Progenitor cell of endocrine pancreas (in vitro differentiated cells): ENCODE measurements at places on chromosomes 2 and 18.

- no peak for DNase-seq
These were observed 10.1 kb downstream of the RPL31 start for GRCh38 chr2:101012054-101012705.

DNA sequence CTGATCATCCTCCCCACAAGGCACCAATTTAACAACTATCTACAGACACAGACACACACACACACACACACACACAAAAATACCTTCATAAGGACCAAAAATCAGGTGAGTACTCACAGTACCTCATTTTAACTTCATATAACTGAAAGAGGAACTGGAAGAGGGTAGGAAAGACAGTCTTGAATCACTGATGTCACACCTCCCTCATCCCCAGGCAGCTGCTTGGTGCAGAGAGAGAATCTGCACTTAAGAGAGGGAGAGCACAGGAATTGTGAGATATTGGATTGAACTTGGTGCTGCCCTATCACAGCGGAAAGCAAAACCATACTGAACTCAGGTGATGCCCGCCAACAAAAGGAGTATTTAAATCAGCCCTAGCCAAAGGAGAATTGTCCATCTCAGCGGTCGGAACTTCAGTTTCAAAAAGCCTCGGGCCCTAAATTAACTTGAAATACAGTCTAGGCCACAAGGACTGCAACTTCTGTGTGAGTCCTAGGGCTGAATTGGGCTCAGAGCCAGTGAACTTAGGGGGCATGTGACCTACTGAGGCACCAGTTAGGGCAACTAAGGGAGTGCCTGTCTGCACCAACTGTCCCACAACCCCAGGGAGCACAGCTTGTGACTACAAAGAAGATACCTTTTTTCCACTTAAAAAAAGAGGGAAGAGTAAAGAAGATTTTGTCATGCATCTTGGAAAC lies 211.1 kb downstream of the LRATD1 start:
- no peak for DNase-seq

DNA sequence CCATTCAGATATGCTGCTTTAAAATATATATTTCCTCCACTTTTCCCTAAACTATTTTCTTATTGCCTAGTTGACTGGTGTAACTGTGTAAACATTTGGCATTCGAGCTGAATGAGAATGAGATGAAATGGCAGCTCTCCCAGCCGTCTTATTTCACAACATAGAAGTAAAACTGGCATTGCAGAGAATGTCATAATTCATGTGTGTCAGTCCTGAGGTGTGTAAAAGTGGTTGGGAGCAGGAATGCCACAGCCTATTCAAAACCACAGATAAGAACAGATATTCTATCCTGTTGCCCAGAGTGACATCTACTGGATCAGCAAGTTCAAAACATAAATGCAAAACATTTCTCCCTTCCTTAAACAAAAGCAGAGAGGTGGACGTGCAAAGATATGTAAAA lies 565.5 kb upstream of the CHAC2 start:
- DNase-seq = no peak

- no peak for DNase-seq
These were observed 93.3 kb upstream of the PAPOLG start for GRCh38 chr2:60662781-60663180.

DNA sequence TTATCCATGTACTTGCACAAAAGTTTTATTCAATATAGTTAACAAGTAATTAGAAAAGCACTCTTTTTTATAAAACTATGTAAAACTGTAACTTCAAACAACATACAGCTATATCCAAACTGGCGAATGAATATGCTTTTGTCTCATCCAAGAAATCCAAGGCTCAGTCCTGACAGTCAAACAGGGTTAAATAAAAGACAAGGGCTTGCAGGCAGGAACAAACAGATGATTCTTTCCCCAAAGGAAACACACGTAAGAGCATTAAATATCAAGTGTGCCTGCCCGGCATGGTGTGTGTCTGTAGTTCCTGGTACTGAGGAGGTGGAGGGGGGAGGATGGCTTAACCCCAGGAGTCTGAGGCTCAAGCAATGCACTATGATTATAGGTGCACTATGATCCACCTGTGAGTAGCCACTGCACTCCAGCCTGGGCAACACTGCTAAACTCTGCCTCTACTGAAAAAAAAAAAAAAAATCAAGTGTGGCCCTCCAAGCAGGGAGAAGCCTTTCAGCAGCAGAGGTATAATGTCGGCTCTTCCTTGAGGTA lies 171.3 kb downstream of the DLGAP1 start:
- DNase-seq = no peak
